Stimulated activated CD4-positive, alpha-beta T cell treated with anti-CD3 and anti-CD28 coated beads, Interleukin-2, amount 100 ng/mL, for 48 hours (primary cell): ENCODE measurements at places on chromosomes 11 and 22.

DNA sequence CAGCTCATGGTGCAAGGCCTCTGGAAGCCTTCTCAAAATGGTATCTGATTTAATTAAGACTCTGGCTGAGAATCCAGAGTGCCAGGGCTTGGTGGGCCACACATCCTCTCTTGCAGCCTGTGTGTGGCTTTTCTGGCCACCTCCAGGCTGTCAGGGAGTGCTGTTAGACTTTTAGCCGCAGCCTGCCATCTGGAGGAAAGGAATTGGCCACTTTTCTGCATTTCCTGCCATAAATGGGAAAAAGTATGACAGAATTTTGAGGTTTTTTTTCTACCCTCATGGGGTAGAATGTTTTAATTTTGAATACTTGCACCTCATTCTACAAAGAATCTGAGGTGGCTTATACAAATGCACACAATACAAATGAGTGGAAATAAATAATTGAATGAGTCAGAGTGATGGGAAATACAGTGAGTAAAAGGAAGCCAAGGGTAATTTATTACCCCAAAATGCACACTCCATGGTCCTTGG lies 218.4 kb downstream of the ADAMTS15 start:
- DNase-seq, result no peak

GRCh38 chr22:39893526-39893925 lies at the start of gene ENTHD1:
Gene ENTHD1, minus strand, starts transcription at chr22:39893760. Its CDS starts 6,012 bp downstream, at chr22:39887748.
- DNase-seq, result no peak

GRCh38 chr11:118635237-118635591 lies 27.8 kb downstream of the PHLDB1 start:
- DNase-seq, result no peak

GRCh38 chr11:44058275-44058674 lies 7.8 kb upstream of the ACCS start:
- DNase-seq, result no peak

- no peak for DNase-seq
These were observed 21.3 kb downstream of the PIWIL4 start for GRCh38 chr11:94588366-94588942.

GRCh38 chr11:106724293-106724892 lies 293.9 kb downstream of the GUCY1A2 start:
- DNase-seq, result no peak

DNA sequence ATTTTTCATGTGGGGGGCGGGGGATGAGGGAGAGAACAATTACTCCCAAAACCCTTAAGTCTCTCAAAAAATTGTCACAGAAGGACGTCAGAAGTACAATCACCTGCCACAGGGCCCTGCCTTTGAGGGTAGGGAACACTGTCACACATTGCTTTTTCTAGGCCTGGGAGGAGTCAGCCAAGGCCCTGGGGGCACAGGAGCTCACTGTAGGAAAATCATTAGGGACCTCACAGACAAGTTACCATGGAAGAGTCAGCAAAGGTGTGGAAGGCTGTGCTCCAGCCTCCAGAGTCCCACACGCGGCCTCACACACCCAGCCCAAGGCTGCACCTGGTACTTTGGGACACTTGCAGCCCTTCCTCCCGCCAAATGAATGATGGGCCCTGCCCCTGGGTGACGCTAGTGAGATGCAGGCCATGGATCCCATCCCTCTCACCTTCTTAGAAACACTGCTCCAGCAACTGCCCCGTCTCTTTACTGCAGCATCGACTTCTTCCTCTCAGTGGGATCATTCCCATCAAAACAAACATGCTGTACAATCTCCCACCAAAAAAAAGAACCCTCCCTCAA lies 3.3 kb downstream of the PLEKHA7 start:
- no peak for DNase-seq

GRCh38 chr11:78381865-78382264 lies 35.8 kb downstream of the GAB2 start:
- DNase-seq, result no peak

DNA sequence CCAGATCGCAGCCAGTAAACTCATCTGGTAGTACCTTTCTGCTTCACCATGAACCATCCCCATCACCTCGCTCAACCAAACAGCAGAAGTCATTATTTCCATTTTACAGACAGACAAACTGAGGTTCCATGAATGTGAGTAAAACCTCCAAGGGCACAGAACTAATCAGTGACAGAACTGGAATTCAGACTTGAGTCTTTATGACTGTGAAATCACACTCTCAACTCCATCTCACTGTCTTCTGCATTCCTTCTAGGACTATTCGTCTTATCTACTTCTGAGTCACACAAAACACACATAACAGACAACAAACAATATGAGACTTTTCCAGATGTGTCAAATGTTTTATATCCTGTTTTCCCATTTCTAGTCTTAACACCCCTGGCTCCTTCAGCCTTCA lies 9.3 kb upstream of the NUP50 start:
- DNase-seq, result no peak

DNA sequence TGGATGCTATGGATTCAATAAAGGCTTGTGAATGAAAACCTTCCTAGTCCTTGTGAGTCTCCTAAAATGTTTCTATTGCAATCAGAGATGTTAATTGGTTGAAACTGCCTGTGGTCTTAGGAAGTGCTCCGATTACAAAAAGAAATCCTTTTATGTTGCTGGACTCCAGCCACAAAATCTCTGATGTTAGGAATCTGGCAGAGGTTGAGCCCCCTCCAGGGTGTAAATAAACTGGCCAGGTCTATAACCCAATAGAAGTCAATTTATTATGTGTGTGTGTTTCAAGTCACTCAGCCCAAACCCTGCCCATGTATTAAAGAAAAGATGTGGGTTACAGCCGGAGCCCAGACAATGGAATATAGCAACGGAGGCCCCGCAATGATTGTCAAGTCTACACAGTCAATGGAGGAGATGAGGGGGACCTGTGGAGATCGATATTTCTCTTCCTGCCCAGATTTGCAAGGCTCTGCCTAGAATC lies 218.1 kb upstream of the SORL1-AS1 start:
- DNase-seq, result no peak

- no peak for DNase-seq
These were observed 1.6 kb downstream of the SESN3 start for GRCh38 chr11:95229199-95229992.

- DNase-seq, result peak; percentile 9
These were observed 14.7 kb downstream of the IGLL1 start for GRCh38 chr22:23565305-23565914.

- no peak for DNase-seq
These were observed 9.9 kb downstream of the PRSS23 start for GRCh38 chr11:86810288-86810687.

GRCh38 chr11:75339685-75340409 lies 11.6 kb downstream of the ARRB1 start:
- no peak for DNase-seq
